Stimulated activated CD8-positive, alpha-beta memory T cell treated with anti-CD3 and anti-CD28 coated beads, Interleukin-4, amount 100 ng/mL, for 1 hour (primary cell): ENCODE measurements at places on chromosomes 4 and X.

DNA sequence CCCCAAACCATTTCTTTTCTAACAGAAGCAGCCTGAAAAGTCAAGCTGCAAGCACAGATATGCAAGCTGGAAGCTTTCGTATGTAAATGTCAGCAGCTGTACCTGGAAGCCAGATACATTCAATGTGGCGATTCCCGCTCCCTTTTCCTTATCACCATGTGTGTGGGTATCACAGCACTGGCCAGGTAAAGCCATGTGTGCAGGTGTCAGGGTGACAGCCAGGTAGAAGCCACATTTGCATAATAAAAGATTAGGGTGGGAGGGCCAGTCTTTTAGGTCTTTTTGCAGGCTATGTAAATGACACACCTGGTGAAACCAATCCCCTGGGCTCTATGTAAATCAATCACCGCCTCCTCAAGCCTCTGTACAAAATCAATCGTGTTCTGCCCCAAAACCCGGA lies 50.1 kb downstream of the RXFP1 start:
- DNase-seq: no peak

DNA sequence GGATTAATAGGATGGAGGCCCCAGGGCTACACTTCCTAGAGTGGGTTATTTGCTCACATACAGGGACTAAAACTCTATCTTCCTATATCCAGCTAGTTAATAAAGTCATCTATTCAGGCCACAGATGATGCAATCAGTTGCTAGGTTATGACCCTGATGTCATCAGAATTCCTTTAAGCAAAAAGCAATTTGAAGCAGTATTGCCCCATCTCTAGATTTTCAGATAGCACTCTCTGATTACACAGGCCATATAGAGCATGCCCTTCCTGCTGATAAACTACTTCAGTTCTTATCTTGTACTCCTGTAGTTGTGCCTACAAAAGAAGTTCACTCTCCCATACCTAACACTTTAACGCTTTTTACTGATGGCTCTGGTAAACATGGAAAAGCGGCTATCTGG lies 84.8 kb downstream of the TMEM144 start:
- DNase-seq: no peak

- no peak for DNase-seq
Observed at GRCh38 chr4:146340798-146341197, 126.5 kb downstream of the REELD1 start.

- DNase-seq: no peak
Observed at GRCh38 chrX:126170720-126171119, 4.6 kb upstream of the DCAF12L2 start.

DNA sequence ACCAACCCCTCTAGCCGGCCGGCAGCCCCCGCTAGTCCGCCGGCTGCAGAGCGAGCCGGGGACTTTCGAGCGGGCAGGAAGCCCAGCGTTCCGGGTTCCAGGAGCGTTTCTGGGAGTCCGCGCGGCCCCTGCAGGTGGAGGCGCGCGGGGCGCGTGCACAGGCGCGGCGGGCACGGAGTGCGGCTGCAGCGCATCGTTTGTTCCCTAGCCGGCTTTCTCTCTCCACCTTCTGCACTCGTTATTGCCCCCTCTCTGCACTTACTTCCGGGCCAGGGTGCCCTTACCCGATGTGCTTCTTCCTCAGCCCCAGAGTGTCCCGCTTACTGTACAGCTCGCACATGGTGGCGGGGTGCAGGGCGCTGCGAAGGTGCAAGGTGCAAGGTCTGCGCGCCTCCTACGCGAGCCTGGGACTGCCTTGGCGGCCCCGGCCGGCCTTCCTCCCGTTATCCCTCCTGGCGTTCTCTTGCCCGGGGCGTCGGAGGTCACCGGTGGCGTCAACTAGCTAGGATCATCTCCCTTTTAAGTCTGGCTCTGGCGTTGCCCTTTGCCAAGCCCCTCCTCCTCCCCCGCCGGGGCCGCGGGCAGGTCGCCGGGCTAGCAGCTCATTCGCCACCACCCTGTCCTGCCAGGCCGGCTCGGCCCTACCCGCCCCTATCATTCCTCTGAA lies at the start of gene ETNPPL:
TSS of gene ETNPPL (minus strand) at position 495 of the 667 bp plus-strand sequence. CDS start at position 340, 155 bp downstream.
- no peak for DNase-seq

DNA sequence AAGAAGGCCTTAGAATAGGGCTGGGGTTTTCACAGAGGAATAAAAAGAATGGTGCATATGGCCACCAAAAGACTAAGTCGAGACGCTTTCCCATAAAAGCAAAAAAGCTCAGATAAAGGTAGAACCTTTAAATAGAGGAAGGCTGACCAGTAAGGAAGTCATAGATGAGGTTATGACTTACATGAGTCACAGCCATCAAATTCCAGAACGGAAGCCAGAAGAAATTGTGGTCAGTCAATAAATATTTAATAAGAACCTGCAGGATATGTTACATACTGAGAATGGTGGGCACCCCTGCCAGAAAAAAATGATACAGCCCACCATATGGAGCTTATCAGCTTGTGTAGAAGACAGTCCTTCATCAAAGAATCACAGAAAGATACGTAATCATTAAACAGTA lies 120.1 kb downstream of the MANBA start:
- no peak for DNase-seq

- no peak for DNase-seq
Observed at GRCh38 chrX:17788956-17789562, 51.8 kb downstream of the SCML1 start.

DNA sequence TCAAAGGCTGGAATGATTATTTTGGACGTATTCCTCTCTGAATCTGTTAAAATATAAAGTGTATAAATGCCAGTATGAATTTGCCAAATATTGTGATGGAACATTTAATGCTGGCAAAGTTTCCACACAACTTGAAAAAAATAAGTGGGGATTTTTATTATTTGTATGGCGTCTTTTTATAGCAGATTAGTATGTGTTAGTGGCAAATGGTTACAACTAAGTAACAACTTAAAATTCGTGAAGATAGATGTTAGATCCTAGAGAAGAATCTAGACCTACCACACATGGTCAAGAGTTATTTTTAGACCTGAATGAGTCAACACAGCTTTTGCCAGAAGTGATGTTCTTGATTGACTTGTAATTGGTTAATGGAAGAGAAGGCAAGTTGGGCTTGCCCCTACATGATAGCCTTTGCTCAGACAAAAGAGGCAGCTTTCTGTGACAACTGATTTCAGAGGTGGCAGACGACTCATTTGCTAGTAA lies 4.8 kb downstream of the CPE start:
- no peak for DNase-seq

- DNase-seq: no peak
Observed at GRCh38 chrX:120560405-120560841, 339 bp downstream of the CUL4B start.

- DNase-seq: no peak
Observed at GRCh38 chrX:69066021-69066757, 99.1 kb downstream of the PJA1 start.

DNA sequence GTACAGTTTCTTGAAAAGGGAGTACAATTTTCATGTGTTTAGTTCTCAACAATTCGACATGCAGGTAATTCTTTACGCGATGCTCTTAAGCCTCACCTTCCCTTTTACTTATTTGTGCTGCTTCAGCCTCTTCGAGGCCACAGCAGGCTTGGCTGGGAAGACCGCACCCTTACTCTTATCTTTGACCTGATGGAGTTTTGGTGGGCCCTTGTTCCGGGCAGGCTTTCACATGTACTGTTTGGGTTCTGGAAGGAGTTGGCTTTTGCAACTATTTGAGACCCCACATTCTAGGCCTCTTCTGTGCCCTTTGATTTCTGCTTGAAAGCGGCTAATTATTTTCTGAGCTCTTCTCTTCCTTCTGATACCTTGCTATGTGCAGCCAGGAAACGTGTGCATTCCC lies 60.2 kb downstream of the FAM193A start:
- no peak for DNase-seq

GRCh38 chrX:13790206-13791131 lies 26.4 kb downstream of the GPM6B start:
- DNase-seq: no peak

DNA sequence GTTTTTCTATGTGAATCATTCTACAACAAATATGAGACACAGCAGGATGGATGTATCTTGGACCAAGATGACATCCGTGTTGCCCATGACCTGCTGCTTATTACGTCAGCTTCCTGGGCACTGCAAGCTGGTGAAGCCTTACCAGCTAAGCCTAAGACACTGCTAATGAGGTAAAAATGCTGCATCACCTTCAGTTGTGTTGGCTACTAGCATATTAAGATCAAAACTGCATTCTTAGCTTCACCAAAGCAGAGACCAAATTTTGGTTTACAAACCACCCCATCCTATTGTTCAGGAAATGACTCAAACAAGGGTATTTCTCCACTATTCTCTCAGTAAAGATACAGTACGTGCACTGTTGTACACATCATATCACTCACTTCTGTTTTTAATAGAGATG lies 50.3 kb downstream of the MAML3 start:
- DNase-seq: no peak

GRCh38 chr4:154435895-154436294 lies 55.7 kb downstream of the DCHS2 start:
- no peak for DNase-seq

DNA sequence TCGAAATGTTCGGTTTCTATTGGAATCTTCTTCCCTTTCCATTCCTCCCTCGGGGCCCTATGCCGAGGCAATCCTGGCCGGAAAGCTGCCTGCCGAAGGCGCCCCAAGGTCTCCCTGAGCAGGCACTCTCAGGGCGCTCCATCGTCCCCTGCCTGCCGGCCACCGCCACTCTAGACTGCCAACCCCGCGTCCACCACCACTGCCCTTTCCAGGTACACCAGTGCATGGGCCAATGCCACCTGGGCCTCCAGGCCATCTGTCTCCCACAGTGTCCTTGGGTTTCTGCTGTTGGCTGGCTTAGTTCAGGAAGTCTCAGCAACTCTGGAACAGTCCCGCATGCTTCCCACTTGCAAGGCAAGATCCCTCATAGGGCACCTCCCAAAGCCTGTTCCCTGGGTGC lies 14.6 kb downstream of the CTAG1A start:
- no peak for DNase-seq

DNA sequence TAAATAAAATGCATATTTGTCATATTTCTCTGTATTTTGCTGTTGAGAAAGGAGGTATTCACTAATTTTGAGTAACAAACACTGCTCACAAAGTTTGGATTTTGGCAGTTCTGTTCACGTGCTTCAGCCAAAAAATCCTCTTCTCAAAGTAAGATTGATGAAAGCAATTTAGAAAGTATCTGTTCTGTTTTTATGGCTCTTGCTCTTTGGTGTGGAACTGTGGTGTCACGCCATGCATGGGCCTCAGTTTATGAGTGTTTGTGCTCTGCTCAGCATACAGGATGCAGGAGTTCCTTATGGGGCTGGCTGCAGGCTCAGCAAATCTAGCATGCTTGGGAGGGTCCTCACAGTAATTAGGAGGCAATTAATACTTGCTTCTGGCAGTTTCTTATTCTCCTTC lies 3.3 kb downstream of the HTT start:
- no peak for DNase-seq

DNA sequence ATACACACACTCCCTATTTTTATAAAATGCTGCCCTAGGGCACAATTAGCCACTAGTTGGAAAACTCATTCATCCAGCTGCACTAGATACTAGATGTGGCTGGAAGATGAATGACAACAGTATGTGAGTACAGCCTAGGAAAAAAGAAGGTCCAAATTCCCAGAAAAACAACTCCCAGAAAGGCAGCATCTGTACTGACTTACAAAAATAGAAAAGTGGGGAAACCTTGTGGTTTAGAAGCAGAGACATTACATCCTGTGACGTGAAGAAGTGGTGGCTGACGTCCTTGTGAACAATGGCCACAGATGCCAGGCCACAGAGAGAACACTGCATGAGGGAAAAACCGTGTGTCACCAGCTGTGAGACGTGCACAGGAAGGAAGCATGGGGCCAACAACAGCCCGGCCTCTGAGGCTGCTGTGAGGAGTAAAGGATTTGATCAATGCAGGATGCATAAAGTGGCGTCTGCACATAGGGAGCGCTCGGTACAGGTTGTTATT lies 81.2 kb downstream of the SPRY1 start:
- peak; percentile 21 for DNase-seq

DNA sequence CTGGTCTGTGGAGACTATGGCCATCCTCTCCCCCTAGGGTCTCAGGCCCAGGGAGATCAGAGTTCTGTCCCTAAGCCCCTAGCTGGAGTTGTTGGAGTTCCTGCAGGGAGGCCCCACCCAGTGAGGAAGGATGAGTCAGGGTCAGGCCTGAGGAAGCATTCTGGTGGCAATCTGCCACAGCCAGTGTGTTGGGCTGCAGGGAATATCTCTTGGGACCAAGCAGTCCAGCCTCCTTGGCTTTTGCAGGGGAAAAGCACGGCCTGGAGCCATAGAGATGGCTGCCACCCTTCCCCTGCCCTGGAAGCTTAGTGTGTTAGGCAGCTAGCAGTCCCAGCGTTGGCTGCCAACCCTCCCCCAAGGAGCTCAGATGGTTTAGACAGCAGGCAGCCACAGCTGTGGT lies 202.4 kb downstream of the RTL9 start:
- no peak for DNase-seq

DNA sequence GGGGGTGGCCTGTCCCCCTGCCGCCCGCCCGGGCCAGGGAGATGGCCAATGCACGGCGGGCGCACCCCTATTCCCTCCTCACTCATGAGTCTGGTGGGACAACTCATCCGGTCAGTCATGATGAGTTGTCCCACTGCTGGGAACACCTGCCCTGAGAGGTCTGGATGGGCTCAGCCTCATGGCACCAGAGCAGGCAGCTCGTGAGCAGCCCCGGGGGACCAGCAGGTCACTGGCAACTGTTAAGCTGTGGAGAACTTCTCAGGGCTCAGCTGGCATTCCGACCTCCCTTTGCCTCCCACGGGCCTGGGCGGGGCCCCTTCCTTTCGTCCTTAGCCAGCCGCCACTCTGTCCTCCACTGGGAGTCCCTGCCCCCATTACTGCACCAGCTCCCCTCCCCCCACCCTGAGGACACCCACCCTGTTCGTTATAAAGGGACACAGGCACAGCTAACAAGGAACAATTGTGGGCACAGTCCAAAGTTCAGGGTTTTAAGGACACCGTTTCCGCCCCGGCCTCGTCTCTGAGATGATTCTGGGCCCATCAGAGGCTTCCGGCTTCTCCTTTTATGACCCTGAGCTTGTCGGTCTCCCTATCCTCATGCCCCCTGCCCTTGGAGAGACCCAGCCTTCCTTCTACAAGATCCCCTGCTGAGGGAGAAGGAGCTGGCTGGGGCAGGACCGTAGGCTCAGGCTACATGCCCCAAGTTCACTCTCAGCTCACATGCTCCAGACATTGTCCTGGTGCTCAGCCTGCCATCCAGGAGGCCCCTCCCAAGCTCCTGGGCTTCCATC lies 14.6 kb upstream of the KIAA0232 start:
- no peak for DNase-seq

GRCh38 chr4:65845199-65845773 lies 175.0 kb upstream of the EPHA5 start:
- DNase-seq: no peak
